ENCODE measurements at places on chromosomes 6 and 20.

DNA sequence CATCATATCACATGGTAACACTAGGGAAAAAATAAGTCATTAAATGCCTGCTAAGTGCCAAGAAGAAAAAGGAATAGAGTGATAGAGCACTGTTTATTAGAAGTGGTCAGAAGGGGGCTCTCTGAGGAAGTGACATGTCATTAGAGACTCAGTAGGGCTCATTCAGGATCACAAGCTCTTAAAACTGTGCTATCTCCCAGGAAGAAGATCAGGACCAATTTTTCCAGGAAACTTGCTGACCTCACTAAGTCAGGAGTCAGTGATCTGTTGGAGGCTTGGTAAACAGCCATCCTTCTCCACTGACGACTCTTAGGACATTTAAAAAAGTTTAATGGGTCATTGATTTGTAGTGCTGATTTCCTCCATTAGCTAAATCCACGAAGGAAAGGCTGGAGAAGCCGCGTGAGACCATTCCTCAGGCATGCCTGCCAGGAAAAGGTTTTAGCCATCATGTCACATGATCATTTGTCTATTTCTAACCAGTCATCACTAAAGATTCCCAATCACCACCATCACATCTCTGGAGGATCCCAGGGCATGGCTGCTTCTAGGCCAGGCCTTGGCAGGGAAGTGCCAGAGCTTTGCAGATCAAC lies 5.9 kb upstream of the PTPN1 start:
- no peak for DNase-seq

- DNase-seq = no peak
Observed at GRCh38 chr6:158863646-158864045, 44.5 kb upstream of the EZR start.

DNA sequence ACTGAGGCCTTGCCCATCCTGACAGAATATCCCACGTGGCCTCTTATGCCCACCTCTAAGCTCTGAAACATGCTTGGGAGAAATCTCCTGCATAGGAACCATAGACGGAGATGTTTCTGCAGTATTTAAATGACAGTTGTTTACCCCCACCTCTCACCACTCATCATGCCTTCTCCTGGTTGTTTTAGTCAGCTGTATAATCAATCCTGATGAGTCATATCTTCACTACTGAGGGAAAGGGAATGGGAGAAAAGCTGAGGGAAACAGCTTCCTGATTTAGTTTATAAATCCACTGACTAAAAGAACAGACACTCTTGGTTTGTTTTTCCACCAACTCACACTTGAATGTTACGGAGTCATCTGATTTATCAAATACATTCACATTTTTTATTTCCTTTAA lies 113.2 kb upstream of the TENT5A start:
- no peak for DNase-seq

DNA sequence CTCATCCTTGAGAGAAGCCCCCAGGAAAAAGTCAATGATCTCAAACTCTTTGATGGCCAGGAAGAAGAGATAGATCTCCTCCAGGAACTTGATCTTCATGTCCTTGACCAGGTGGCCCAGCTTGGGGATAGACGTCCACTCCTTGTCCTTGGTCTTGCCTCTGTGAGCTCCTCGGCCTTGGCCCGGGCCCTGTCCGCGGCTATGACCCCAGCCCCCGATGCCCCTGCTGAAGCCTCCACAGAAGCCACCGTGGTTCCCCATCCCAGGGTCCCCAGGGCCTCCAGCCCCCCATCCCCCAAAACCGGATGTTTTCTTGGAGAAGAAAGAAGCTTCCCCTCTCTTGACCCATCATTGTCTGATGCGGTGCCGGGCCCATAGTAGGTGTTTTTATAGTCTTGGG lies 195.1 kb downstream of the ZMYND8 start:
- DNase-seq = no peak

DNA sequence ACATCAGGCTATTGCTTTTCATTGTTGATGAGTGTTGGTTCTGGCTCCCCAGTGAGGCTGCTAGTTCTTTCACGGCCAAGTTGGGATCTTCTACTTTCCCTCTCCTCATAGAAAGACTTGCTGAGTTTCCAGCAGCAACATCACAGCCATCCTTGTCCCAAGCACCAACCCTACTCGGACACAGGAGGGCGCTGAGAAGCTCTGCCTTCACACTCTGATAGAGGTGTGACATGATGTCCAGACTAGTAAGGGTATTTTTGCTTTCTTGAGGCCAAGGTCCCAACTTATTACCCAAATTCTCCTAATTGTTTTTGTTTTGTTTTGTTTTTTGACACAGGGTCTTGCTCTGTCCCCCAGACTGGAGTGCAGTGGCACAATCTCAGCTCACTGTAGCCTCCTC lies 3.0 kb upstream of the GCM1 start:
- no peak for DNase-seq

Measured in femur (tissue), 1 donor.